ENCODE measurements at places on chromosomes 1 and 21.

GRCh38 chr1:58204284-58204683, 342.2 kb downstream of the OMA1 start:
- no peak for DNase-seq

GRCh38 chr1:162217706-162218105, 148.2 kb downstream of the NOS1AP start:
- DNase-seq: no peak

DNA sequence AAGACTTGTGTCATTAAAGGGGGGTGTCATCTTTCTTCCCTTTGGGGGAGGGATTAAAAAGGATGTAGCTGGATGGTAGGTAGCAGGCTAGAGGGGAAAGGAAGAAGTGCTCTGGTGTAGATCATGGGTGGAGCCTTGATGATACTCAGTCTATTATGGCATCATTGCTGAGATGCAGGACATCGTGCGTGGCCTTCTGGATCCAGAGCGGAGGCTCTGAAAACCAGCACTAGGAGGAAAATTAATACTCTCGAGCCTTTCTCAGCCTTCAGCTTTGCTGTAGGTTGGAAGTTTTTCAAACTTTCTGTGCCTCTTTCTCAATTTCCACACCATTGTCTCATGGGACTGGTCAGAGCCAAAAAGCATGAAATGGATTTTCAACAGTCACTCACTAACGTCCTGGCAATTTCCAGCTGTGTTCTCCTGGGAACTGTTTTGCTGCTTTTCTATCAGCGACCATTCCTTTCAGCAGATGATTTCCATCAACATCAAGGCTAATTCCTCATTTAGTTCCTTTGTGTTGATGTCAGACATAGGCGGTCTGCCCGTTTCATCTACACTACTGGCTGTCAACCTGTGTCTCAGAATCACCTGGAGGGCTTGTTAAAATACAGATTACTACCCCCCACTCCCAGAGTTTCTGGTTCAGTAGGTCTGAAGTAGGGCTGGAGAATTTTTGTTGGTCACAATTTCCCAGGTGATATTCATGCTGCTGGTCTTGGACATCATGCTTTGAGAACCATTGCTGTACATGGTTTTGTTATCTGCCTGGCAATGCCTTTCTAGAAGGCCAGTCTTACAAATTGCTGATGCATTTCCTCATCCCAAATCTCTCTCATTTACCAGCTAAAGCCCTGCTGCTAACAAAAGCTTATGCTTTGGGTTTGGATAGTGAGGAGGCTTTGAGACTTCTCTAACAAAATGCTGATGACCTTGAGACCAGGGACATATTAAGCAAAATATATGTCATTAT, 7.7 kb downstream of the CACNA1E start:
- DNase-seq: no peak

- DNase-seq: no peak
These were observed 54.6 kb upstream of the DEPDC1 start for GRCh38 chr1:68551459-68551858.

- no peak for DNase-seq
These were observed 3.7 kb upstream of the UCK2 start for GRCh38 chr1:165823552-165824268.

DNA sequence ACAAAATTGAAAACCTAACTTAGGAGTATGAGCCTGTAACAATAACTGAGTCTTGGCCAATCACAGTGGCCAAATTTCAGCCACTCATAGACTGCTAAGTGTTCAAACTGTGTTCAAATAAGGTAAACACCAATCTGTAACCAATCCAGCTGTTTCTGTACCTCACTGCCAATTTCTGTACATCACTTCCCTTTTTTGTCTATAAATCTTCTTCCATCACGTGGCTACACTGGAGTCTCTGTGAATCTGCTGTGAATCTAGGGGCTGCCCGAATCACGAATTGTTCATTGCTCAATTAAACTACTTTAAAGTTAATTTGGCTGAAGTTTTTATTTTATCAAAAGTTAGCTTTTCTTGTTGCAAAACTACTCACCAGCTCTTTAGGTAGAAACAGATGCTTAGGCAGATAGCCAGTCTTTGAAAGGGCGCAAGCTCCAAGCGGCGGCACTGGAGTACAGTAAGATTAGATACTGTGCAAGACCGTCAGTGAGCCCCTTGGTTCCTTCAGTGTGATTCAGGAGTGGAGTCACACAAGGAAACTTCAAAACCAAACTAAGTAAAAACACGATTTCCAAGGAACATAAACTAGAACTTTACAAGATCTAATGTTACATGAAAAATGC, 43.2 kb upstream of the ADGRL2 start:
- DNase-seq: no peak

- DNase-seq: no peak
These were observed 48.9 kb downstream of the SLC35D1 start for GRCh38 chr1:67005068-67005467.

DNA sequence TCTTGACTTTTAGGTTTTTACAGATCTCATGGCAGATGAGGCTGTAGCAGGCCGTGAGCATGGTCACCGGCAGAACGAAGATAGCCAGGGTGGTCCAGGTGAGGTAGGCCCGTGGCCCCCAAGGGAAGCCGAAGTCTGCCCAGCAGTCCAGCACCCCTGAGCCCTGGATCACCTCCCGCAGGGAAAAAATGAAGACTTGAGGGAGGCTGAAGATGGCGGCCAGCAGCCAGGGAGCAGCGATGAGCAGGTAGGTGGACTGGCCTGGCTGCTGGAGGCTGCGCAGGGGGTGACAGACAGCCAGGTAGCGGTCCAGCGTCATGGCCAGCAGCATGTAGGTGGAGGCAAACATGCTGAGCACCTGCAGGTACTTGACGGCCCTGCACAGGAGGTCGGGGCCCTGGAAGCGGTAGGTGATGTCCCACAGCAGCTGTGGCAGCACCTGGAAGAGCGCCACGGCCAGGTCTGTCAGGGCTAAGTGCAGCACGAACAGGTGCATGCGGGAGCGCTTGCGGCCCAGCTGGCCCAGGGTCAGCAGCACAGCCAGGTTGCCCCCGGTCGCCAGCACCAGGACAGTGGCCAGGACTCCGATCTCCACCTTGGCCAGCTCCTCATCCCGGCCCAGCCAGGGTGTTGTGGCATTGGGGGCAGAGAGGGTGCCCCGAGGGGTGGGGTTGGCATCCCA, 856 bp downstream of the AVPR1B start:
- no peak for DNase-seq

DNA sequence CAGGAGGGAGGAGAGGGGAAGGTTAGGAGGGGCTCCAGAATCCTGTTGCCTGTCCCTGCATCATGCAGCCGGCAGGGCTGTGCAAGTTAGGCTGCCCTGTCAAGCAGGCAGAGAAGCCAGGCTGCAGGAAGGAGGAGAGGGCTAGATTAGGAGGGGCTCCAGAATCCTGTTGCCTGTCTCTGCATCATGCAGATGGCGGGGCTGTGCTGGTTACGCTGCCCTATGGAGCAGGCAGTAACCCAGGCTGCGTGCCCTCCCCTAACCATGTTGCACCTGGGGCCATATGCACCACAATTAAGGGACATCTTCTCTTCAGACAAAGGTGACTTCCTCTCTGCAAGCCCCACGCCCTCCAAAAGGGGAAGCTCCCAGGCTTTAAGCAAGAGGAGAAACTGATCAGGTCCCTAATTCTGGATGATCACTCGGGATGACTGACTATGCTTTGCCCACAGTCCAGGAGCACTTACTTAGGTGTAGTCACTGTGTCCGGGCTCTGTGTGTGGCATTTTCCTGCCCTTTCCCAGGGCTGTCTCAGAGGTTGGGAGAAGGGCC, 457.4 kb downstream of the SETD4 start:
- DNase-seq: no peak

GRCh38 chr1:107949467-107950253, 15.3 kb downstream of the VAV3 start:
- no peak for DNase-seq

DNA sequence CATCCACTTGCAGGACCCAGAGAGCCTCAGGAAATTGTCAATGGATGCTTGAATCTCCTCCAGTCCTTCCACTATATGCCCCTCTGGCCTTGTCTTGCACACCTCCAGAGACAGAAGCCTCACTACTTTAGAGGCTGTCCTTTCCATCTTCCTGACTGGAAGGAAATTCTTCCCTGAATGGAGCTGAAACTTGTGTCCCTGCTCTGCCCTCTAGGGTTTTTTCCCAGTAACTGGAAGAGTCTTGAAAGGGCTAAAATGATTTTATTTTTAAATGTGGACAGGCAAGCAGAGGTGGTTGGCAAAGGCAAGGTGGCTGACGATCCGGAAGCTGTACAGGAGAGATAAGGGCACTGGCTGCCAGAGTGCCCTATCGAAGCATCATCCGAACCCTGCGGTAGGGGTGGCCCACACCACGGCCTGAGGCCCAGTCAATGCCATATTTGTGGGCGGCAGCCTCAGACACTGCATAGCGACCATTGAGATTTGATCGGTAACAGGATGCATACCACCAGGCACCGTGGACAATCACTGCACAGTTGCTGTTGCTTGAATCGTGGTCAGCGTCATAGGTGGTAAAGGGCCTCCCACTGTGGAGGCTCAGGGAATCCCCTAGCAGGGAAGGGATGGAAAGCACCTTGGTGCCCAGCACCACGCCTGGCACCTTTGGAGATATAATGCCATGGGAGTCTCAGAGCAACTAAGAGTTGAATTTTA, 2.3 kb upstream of the MAP3K6 start:
- no peak for DNase-seq

Data from cerebellar nuclear complex (tissue), 1 donor.